IPS DF 19.7 (cell line): ENCODE measurements at places on chromosomes 5 and 9.

- no peak for DNase-seq
Measured at GRCh38 chr9:97406620-97407177, 5.2 kb upstream of the TDRD7 start.

- no peak for DNase-seq
Measured at GRCh38 chr5:167402671-167403070, 888.8 kb upstream of the WWC1 start.

DNA sequence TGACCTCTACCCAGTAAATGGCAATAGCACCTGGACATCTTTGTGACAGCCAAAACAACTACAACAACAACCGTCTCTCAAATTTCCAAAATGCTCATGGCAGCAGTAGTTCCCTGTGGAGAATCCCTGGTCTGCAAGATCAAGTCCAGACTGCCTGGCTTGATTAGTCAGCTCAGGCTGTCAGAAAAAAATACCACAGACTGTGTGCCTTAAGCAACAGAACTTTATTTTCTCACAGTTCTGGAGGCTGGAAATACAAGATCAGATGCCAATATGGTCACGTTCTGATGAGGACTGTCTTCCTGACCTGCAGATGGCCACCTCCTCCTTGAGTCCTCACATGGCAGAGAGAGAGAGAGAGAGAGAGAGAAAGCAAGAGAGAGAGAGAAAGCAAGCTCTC, 52.3 kb upstream of the MOCS2 start:
- no peak for DNase-seq

DNA sequence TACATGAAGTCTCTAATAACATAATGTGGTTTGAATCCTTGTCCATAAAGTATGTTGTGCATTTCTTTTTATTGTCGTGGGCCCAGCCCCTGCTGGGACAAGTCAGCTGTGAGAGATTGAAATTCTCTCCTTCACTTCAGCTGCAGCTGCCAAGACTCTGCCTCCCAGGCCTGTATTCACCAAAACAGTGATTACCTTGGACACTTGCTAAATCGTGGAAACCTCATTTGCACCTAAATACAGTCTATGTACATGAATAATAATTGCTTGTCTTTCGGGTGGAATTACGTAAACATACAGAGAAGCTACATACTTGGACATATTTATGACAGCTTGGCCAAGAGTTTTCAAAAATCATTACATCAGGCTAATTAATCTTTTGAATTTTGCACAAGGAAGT, 898.5 kb upstream of the SEMA6A start:
- no peak for DNase-seq

- DNase-seq: peak; percentile 17
Measured at GRCh38 chr5:114018186-114018585, 343.7 kb upstream of the KCNN2 start.

- DNase-seq: no peak
Measured at GRCh38 chr5:180632768-180633167, 16.6 kb downstream of the FLT4 start.

GRCh38 chr9:34995670-34996060, 6.1 kb downstream of the DNAJB5 start:
- DNase-seq: no peak

DNA sequence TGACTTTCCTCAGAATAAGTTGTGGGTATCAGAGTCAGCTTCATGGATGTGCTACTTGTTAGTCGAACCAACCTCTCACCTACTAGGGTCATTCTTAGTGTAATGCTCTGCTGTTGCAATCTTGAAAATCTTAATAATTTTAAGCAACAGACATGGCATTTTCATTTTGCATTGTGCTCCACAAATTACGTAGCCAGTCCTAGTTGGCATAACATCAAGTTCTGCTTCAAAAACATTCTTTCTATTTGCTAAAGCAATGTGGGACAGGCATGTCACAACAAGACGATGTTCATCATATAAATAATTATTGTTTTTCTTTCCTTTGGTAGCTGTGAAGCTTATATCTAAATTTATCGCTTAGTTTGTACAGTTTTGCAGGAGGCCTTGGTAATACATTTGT, 39.3 kb upstream of the CDH12 start:
- DNase-seq: no peak

DNA sequence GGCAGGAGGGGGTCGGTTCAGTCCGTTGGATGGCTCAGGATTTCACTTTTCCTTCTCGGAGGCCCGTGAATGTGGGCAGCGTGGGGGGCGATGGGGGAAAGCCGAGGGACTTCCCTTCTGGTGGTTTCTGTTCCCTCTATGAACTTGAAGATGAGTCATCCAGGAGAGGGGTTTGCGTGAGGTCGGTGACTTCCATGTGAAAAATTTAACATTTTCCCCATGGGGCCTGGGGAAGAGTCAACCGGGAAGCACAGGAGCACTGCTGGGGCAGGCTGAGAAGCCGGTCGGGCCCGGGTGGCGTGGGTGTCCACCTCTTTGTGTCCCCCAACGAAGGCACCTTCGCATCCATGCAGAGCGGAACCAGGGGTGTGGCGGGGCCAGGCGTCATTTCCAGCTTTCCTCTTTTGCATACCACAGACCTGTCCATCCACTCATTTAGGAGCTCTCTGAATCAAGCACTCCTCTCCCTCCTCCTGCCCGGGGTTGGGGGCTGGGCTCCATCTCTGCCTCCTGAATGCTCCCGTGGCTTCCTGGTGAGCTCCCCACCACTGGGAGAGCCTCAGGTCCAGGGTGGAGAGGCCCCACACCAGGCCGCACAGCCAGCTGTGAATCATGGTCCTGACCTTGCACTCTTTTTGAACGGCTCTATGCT, 68.4 kb downstream of the ANKRD33B start:
- DNase-seq: no peak

GRCh38 chr5:95113489-95113888, 171.4 kb downstream of the MCTP1 start:
- DNase-seq: no peak

DNA sequence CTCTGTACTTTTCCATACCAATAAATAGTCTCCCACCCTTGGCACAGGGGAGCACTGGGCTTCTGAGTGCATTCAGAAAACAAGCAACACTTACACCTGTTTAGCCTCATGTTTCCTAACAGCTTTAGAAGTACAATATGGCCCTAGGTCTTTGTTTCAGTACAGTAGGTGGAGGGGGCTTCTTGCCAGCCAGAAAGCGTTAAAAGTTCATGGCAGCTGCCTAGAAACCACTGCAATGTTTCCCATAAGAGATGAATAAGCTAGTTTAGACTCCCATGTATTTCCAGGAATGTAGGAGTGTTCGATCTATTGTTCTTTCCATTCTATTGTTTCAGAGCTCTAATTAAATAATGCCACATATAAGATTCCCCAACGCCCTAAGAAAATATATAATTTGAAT, 444.8 kb downstream of the ARHGEF28 start:
- DNase-seq: no peak

DNA sequence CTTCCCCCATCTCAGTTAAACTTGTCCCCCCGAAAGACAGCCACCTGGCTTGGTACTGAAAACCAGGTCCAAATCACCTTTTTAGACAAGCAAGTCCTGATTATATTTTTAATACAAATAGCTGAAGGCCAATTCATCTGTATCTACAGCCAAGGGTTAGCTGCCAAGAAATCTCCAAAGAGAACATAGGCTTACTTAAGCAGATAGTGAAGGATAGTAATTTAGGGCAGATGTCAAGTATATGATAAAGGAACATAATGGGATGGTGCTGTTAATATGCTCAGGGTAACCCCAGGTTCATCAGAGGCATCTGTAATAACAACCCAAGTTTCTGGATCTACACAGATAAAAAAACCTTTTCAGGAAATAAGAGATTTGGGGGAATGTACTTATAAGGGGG, 133.0 kb downstream of the EBF1 start:
- no peak for DNase-seq

GRCh38 chr5:64457846-64458245, 48.0 kb upstream of the RGS7BP start:
- no peak for DNase-seq

- no peak for DNase-seq
Measured at GRCh38 chr9:27476870-27477515, 47.1 kb upstream of the IFNK start.

DNA sequence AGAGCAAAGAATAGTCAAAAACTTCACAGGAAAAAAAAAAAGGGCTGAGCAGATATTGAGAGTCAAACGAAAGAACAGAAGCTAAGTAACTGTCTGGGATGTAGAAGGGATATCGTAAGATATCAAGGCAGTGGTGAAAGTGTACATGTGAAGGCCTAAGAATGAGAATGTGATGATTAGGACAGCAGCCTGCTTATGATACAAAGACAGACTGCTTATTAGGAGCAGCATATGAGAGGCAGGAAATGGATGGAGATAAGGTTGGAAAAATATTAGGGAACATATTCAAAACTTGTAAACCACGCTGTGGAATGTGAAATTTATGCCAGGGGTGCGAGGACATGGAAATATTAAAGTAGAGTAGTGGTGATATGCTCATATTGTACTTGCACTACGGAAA, 133.1 kb upstream of the FAM174A start:
- DNase-seq: no peak

DNA sequence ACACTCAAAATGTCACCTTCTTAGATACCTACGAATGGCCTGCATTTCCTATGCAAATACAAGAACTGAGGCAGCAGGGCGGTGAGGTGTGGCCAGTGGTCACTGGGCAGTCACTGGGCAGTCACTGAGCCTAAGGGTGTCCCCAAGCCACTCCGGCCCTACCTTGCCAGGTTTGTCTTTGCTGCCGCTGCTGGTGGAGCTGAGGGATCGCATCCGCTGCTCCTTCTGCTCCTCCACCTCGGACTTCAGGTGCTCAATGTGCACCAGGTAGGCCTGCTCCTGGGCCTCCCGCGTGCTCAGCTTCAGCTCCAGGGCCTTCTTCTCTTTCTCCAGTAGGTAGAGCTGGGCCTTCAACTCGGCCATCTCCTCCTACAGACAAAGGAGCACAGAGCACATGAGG, 72.3 kb downstream of the DCP2 start:
- no peak for DNase-seq
